ENCODE measurements at places on chromosomes 3 and 15. TPM values are rescaled to one million over a fixed set of nuclear protein-coding genes. Genes with fewer than 3 reads are reported as not detected.

CACNA1D gene
- not detected for total RNA-seq

NR2E3 gene
- total RNA-seq = not detected

GPR62 gene
- not detected for total RNA-seq

CAMK2N2 gene
- total RNA-seq = not detected

LINGO1 gene
- total RNA-seq = not detected

TEX55 gene
- total RNA-seq = not detected

TPRG1 gene
- total RNA-seq = 5.7 TPM

TMIE gene
- total RNA-seq = 2.2 TPM

KLHL40 gene
- total RNA-seq = not detected

GRCh38 chr3:43187836-43188479, 82.1 kb upstream of the POMGNT2 start:
- no peak for DNase-seq

DNA sequence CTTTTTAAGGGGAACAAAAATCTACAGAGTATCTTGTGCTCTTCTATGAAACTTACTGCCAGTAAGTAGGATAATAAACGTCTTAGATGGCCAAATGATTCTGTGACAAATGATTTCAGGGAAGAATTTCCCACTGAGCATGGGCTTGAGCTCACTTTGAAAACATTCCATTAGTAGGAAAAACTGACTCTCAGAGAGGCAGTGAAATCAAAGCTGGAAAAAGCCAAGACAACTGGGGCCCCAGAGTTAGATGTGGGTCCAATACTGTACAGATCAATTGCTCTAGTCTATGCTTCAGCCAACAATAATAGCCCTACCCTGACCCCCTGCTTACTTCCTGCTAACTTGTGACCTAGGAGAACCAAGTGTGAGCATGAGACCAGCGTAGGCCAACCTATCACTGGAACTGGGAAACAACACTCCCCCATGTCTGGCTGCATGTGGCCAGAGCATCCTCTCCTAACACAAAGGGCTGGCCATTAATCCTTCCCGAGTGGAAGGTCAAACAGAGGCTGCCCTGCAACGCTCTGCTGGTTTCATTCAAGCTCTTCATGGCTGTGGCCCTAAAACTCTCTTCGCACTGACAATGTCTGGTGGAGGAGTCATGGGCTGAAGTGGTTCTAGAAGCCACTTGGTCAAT, 68.8 kb downstream of the FOXB1 start:
- DNase-seq = no peak

- DNase-seq = no peak
These were observed 233.3 kb downstream of the UACA start for GRCh38 chr15:70530017-70530499.

DNA sequence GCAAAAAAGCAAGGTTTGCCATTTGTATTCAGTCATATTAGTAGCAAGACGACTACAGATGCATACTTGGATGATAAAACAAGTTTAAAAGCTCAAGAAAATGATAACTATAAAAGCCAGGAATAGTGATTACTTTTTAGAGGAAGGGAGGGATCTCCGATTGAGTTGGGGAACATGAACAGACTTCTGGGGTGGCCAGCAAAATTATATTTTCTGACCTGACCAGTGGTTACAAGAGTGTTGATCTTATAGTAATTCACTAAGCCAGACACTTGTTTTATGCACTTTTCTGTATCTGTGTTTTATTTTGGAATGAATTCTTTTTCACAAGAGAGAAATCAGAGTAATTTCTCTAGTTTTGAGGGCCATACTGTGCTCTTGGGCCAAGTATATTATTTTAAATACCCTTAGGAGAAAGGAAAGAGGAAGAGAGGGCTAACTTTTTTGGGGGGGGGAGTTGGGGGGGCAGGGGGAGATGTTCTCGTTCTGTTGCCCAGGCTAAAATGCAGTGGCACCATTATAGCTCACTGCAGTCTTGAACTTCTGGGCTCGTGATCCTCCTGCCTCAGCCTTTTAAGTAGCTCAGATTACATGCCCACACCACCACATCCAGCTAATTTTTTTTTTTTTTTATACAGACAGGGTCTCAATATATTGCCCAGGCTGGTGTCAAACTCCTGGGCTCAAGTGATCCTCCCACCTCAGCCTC, 57.3 kb downstream of the TGFBR2 start:
- no peak for DNase-seq

- no peak for DNase-seq
These were observed 10.6 kb downstream of the RBP1 start for GRCh38 chr3:139528924-139529323.

GRCh38 chr15:69787791-69788190, 309.9 kb downstream of the TLE3 start:
- DNase-seq = no peak

DNA sequence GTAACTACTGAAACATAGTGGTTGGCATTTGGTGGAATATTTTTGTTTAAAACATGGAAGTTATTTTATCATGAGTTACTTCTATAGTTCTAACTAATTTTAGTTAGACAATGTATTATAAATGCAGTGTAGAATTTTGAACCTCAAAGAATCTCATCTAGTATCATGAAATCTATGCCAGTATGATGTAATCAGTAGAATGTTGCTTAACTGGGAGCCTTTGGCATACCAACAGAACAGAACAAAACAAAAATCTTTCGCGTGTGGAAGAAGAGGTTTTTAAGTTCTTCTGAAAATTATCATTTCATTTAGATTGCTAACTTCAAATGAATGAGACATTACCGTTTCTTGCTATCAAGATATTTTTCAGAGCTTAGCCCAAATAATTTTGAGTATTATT, 98.4 kb upstream of the LRRFIP2 start:
- DNase-seq = no peak

GRCh38 chr15:62391641-62392262, 226.7 kb upstream of the C2CD4B start:
- DNase-seq = no peak

- no peak for DNase-seq
These were observed 317.5 kb upstream of the MCTP2 start for GRCh38 chr15:93913871-93914270.

DNA sequence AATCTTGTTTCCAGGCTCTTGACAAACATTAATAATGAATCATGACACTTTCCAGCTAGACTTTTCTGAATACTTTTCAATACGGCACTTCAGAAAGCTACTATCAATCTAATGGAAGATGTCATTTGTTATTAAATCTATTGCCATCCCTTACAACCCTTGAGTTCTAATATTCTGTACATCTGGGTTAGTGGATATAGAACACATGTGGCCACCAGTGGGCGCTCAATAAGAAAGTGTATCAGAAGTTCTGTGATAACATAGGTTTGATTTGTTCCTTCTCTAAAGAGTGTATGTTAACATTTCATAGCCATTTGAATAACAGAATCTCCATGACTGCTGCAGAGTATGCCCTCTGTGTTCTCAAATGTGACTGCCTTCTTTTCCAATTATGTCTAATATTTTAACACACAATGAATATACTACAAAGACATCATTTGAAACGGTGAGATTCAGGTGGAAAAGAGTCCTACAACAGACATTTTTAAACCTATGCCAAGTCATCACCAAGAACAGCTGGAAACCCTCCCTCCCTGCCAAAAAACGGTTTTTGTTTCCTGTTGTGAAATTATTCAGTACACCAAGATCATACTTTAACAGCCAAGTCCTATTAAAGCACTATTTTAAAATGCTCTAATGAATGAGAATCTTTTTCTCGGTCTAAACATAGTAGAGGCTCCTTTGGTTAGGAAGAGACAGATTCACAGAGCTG, 22.2 kb downstream of the ALDH1A2 start:
- DNase-seq = no peak

DNA sequence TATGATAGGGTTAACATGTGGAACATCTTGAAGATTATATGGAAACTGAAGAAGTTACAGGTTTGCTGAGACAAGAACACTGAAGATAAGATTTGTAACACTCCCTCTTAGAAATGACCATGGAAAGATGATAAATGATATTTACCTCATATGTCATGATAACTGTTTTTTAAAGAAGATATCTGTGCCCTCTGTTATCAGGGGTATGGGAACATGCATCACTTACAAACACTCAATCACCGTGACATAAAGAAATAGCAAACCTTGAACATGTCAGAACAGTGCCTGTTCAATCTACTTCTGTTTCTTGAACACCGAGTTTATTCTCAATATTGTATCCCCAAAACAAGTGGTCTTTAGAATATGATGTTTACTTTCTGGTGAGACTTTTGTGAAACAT, 149.4 kb downstream of the ROBO2 start:
- DNase-seq = no peak

DNA sequence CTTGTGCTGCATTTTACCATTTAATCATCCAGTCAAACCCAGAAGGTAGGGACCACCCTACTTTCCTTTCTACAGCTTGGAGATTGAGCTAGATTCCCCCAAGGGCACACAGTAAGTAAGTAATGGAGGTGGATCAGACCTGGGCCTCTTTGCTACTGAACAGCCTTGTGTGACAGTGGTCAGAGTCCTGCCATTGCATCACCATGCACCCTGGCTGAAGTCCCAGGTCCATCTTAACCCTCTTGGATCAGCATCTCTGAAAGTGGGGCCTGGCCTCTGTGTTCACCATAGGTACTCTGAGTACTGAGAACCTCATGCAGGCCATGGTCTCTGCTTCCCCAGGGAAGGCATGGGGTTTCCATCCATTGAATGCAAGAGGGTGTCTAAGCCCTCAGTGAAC, 34.5 kb upstream of the ATP10A start:
- DNase-seq = no peak

- no peak for DNase-seq
These were observed 12.2 kb upstream of the SLC6A1 start for GRCh38 chr3:10980312-10980711.

GRCh38 chr15:48855501-48856440, 22.2 kb upstream of the EID1 start:
- DNase-seq = no peak

- no peak for DNase-seq
These were observed 221.3 kb upstream of the UBE2E2 start for GRCh38 chr3:22981861-22982260.

DNA sequence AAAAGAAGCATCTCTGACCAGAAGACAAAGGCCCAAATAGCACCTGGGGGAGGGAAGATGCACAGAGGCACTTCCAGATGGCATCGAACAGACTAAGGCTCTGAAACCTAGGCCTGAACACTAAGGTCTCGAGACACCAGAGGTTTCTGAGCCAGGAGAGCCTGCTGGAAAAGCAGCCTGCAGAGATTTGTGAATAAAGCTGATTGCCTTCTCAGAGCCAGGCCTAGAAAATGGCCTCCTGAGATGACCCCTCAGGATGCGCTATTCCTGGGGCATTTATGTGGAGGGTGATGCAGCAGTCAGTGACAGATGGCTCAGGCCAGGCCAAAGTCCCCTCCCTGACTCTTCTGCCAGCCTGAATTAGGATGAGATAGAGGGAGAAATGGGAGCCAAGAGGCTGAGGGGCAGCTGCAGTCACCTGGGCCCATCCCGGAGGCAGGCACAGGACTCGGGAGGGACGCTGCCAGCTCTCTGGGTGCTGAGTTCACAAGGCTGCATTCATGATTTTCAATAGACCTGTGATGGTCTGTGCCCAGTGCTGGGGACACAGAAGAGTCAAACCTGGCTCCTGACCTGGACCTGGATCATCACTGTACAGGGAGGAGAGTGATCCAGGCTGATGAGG, 6.9 kb downstream of the PRSS50 start:
- no peak for DNase-seq

DNA sequence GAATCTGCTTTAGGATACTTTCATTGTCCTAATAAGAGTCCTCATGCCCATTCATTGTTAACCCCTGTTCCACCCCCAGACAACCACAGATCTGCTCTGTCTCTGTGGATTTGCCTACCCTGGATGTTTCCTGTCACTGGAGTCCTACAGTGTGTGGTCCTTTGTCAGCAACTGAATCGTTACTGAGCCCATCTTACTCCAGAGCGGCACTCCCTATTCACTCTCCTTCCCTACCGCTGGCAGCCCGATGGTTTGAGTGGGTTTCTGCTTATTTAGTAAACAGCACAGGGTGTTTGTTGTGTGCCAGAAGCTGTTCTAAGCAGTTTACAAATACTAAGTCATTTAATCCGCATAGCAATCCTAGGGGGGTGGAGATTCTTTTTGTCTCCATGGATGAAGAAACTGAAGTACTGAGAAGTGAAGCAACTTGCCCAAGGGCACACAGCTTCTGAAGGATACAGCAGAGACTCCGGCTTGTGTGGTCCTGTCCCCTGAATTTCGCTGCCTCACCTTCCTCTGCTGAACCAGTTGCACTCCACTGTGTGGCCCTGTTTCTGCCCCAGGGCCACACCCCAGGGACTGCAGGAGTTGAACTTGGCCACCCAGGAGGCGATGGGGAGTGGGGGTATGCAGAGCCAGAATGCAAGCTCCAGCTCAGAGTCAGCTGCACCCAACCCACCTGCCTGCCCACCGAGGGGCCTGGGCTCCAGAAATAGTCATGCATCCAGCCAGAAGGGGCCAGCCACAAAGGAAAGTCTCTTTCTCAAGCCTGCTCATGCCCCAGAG, 56.5 kb upstream of the SLC6A1 start:
- no peak for DNase-seq
